ENCODE measurements at places on chromosomes 13 and 19.

DNA sequence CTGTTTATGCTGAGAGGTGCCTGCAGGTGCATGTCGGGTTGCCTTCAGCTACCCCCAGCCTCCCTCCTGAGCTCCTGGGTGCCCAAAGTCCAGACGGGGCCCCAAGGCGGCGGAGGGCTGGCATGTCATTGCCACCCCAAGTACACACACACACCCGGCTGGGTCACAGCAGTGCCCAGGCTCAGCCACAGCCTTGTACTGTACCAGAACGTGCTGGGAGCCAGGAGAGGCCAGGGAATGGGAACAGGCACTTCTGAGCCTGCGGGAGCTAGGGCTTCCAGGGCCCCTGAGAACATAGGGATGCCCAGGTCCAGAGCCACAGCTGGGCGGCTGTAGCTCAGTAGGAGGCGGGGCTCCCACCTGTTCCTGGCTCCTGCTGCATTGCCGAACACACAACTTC is 51.0 kb upstream of the MAB21L1 start:
- no peak for DNase-seq

- peak; percentile 51 for DNase-seq
Observed at GRCh38 chr13:52850396-52851136, 2.1 kb upstream of the PCDH8 start.

DNA sequence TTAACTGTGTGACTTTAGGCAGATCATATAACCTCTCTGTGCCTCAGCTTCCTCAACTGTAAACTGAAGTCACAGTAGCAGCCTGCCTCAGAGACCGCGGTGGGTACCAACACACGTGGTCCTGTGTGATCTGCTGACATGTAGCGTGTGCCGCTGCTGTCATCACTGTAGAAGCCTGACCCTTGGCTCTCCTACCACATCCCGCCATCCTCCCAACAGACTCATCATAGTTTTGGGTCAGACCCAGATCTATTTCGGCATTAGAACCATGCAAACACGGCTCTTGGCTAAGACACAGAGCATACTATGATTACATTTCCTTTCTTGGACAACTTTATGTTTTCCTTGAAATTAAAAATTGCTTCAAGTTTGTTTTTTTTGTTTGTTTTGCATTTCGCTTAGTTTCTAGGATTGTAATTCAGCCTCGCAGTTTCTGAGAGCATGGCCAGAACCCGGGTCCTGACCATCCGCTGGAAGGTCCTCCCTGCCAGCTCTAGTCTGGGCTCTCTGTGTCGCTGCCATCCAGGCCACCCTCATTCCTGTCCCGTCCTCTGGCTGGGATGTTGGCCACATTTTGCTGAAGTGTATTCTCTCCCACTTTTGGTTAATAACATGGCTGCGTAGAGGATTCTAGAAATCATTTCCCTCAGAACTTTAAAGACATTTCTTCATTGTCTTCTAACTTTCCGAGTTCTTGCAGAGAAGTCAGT is 53.0 kb downstream of the GGACT start:
- no peak for DNase-seq

- no peak for DNase-seq
Observed at GRCh38 chr13:44385401-44385800, 11.8 kb downstream of the SERP2 start.

DNA sequence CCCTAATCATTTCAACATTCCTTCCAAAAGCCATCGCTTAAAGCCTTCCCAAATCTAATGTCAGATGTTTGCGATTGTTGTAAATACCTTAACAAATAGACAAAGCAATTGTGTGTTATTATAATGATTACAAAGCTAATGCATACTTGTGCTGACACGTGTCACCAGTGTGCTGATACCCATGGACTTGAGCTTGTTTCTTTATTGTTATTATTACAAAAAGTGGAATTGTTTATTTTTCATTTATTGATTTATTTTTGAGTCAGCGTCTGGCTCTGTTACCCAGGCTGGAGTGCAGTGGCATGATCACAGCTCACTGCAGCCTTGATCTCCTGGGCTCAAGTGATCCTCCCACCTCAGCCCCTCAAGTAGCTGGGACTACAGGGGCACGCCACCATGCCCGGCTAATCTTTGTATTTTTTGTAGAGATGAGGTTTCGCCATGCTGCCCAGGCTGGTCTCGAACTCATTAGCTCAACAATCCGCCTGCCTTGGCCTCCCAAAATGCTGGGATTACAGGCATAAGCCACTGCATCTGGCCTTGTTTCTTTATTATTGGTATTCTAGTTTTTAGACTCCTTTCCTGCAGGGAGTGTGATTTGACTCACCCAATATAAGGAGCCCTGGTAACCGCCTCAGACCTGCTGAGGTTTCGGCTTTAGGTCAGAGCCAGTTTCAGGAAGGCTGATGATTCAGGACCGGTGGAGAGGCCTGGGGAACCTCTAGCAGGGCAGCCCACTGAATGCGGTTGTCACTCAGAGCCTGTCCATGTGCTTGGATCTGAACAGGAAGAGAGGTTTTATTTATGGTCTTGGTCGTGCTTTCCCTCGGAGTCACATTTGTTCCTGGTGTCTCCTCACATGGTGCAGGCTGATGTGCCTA is 2.1 kb upstream of the FBXO17 start:
- DNase-seq = peak; percentile 61

DNA sequence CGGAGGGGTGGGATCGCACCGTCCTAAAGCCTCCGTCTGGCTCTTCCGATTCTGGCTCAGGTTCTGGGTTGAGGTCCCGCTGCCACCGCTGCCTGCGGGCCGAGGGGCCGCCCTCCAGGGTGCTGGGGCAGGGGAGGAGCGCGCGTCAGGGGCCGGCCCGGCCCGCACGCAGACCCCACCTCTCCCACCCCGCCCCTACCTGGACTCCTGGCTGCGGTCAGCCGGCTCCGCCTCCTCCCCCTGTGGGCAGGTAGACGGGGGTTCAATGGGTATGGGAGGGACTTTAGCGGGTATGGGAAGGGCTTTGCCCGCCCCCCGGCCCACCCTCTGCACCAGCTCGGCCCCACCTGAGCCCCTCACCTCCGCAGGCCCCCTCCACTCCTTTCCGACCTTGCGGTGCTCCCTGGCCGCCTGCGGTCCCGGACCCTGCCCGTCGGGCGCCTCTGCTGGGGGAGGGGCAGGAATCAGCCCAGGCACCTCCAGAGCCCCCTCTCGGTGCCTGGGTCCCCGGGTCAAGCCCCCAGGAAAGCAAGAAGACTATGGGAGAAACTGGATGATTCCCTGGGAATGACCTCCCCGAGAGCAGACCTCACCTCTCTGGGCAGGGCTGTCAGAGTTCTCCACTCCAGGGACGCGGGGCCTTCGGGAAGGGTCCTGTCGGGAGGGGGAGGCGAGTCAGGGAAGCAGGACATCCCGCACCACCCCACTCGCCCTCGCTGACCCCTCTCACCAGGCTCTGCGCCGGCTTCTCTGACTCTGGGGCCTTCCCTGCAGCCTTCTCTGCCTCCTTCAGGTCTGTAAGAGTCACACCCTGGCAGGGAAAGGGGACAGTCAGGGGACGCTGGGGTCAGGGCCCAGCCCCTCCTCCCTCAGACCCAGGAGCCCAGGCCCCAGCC is 17.0 kb downstream of the EPS8L1 start:
- DNase-seq = no peak

DNA sequence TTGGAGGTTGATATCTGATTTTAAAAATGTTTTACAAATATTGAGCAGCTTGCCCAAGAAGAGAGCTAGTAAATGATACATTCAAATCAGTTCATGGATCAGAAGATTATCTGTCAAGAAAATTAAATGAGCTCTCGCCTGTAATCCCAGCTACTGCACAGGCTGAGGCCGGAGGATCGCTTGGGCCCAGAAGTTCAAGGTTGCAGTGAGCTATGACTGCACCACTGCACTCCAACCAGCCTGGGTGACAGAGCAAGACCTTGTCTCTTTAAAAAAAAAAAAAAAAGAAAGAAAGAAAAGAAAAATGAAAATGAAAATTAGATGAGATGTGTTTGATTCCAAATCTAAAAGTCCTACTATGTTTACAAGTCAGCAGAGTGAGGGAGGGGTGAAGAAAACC is 2.4 kb downstream of the SPART start:
- no peak for DNase-seq

DNA sequence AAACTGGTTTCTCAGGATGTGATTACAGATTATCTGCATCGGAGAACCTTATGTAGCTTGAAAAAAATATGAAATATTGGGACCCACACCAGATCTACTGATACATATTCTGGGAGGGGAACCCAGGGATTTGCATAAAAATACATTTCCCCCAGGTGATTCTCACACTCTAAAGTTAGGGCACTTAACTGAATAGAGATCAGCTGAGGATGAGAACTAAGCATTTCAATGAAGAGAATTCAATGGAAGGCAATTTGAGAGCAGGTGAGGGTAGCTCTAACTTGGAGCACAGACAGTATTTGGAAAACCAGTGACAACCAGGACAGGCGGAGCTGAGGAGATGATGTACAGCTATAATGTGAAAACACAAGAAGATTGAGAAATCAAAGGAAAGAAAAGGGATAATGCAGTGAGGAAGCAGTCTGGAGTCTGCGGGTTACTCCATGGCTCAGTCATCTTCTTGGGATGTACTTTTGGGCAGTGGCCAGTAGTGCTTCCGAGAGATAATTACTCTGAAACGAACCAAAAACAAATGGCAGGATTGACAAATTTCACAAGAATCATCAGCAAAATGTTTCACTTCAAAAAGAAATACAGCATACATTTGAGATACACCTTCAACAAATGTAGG is 6.1 kb upstream of the OXGR1 start:
- no peak for DNase-seq

DNA sequence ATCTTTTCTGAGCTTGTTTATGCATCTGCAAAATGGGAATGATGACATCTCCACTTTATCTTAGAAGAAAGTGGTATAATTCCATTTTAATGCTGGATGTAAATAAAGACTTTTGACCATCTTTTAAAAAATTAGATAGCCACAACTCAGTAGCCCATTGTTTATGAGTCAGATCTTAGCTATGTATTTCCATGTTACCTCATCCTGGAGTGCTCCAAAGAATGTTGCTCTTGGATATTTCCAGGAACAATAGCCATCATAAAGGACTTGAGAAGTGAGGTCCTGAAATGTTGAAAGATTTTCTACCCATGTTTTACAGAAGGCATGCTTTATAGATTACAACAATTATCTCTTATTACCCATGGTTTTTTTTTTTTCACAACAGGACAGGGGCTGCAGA is 229.3 kb upstream of the EDNRB start:
- peak; percentile 51 for DNase-seq

- peak; percentile 62 for DNase-seq
Observed at GRCh38 chr13:108961542-108962125, 332.2 kb downstream of the MYO16 start.

DNA sequence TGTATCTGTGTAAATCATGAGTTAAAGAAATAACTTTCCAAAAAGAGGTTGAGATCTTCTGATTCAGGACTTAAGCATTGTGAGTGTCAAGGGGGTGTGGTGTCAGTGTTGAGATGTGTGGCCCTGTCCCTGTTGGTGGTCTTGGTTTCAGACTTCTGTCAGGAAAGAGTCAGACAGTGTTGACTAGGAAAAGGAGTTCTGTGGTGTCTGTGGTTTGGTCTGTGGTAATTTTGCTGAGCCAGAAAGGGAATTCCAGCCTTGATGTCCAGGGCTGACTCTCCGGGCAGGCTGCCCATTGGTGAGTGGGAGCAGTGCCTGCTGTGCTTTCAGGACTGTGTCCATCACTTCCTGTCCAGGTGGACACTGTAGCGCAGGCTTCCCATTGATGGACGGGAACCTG is 39.8 kb upstream of the IGFL4 start:
- DNase-seq = no peak

DNA sequence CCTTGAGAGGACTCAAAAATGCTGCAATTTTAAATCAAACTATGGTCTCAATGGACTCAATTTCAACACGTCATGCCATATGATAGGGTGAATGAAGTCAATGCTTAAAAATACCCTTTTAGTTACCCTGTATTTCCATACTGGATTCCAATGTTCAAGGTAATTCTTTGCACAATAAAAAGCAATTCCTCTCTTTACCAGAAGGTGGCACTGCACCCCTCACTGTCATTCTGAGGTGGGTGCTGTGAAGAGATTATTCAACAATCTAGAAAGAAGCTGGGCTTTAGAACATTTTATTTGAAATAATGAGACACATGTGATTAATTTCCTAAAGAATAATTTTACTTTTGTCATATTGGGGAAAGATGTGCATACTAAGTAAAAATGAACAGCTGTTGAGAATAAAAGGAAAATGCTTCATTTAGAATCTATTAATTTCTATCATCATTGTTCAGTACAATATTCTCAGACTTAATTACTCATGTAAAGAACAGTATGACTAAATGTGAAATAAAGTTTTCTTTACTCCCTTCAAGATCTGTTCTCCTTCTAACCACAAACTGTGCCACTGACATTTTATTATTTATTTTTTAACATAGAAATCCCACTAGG is 789.1 kb downstream of the GPC5 start:
- peak; percentile 45 for DNase-seq

DNA sequence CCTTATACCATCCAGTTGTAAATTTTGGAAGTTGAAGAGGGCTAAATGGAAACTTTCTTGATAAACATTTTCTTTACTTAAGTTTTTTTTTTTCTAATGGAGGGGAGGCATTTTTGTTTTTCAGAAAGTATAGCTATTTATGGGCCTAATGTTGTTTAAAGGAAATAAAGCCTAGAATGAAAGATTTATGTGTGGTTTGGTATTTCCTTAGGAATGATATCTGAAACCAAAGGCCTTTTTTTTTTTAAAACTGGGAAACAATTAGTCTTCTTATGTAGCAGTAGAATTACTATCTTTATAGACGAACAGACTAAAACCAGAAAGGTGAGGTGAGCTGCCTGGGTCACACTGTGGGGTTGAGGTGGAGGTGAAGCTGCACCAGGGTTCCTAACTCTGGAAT is 80.1 kb downstream of the ESD start:
- no peak for DNase-seq

DNA sequence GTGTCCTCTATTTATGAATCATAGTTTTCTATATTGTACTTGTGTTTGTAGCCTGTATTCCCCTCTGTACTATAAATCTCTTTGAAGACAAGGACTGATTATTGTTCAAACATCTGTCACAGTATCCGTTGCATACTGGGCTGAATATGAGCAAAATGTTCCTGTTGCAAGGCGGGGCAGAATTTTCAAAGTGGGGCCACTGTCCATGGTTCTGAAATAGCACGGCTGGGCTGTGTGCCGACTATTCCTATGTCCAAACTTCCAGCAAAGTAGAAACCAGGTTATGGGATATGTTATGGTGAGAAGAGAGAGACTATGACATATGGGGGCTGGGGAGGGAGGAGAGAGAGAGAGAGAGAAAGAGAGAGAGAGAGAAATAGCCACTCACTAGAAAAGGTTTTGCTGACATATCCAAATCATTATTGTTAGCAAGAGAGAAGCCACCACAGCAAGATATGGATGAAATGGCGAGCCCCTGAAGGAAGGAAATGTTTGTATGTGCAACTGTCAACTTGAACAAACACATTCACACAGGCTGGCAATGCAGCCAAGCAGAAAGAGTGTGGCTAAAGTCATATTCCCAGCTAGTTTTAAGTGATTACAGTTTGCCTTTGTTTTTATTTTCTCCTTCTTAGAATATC is 107.0 kb upstream of the GPR12 start:
- DNase-seq = peak; percentile 41

- no peak for DNase-seq
Observed at GRCh38 chr13:53499576-53500133, 471.0 kb downstream of the OLFM4 start.

- DNase-seq = peak; percentile 22
Observed at GRCh38 chr13:108425056-108425455, 155.5 kb downstream of the TNFSF13B start.

Measured in epithelial cell of esophagus (primary cell).